ENCODE measurements at places on chromosomes 2 and 18.

GRCh38 chr18:68507781-68508180, 207.1 kb downstream of the TMX3 start:
- DNase-seq, result no peak

DNA sequence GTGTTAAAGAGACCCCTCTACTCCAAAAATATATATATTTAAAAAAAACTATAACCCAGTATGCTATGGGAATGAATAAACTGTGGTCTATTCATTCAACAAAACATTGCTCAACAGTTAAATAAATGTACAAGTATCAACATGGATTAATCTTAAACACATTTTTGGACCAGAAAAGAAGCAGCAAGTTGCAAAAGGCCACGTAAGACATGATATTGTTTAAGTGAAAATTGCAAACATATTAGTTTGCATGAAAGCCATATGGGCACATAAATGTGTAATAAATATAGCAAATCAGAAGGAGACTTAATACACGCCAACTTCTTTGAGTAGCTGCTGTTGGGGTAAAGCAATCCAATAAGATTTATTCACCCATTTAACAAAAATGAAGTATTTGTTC, 321.5 kb downstream of the FBXO15 start:
- no peak for DNase-seq

DNA sequence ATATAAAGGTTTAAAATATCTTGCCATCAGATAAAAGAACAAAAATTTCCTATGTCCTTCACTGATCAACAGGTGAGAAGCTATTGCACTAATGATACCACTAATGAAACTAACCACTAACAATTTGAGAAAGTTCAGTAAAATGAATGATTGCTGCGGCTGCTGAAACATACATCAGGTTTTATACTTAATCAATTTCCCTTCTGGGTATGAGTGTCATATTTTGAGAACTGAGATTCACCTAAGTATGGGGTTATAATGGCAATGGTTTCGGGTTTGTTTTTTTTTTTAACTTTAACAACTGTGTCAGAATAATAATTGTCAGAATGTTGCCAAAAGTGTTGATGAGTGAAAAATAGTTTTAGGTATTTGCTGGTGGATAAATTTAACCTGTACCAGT, 151.3 kb upstream of the SLC39A10 start:
- peak; percentile 20 for DNase-seq

DNA sequence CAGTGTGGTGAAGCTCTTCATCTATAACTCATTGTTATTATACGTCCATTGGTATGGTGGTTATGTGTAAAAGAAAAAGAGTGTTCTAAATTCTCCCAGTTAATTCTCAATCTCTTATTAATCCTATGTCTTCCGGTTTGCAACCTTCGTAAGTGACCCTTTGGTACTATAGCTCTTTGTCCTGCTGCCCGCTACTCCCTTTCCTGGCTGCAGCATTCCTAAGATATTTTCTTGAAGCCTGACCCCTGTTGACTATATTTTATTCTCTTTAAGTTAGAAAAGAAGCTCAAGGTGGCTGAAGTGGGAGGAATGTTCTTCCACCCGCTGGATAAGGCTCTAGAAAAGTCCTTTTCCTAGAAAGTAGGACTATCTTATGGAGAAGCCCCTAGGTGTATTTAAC, 684.8 kb downstream of the SOCS6 start:
- no peak for DNase-seq

DNA sequence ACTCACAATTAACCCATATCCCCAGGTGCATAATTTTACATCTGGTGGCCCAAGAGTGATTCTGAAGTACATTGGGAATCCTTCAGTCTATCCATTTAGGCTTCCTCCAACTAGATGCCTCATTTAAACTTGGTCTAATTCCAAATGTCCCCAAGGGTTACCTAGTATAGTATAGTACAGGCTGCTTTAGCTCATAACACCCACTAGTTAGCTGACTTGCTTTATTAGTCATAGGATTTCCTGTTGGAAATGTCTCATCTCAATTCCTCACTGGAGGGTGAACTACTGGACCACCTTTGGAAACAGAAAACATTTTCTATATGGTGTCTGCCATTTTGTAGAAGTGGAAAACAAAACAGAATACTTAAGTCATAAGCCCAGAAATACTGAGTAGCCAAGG, 202.5 kb upstream of the SESTD1 start:
- DNase-seq, result no peak

- DNase-seq, result no peak
Observed at GRCh38 chr2:35787302-35788031, 568.1 kb upstream of the CRIM1 start.

- no peak for DNase-seq
Observed at GRCh38 chr2:185291035-185291647, 447.5 kb upstream of the FSIP2 start.

DNA sequence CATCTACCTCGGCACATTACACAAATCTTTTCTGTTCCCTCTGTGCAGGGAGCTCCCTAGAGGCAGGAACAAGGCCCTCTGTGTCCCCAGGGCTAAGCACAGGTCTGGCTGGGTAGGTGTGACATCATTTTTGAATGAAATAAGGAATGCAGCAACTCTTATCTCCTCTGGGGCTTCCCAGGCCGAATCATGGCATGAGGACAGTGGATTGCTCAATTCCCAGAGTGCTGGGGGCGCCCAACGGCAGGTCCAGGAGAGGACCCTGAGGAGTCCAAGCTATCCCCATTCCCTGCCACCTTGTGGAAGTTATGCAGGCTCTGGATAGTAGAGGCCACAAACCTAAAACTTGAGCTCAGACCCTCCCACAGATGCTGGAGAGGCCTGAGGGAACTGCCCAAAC, 158.0 kb upstream of the RAB6C start:
- no peak for DNase-seq

GRCh38 chr18:44227501-44227900, 453.2 kb upstream of the SETBP1 start:
- no peak for DNase-seq

GRCh38 chr2:42513252-42513918, 19.6 kb upstream of the KCNG3 start:
- DNase-seq, result peak; percentile 59
